ENCODE measurements at places on chromosomes 6 and 20.

GRCh38 chr6:34154668-34155447, 9.0 kb upstream of the GRM4 start:
- peak; percentile 79 for DNase-seq

DNA sequence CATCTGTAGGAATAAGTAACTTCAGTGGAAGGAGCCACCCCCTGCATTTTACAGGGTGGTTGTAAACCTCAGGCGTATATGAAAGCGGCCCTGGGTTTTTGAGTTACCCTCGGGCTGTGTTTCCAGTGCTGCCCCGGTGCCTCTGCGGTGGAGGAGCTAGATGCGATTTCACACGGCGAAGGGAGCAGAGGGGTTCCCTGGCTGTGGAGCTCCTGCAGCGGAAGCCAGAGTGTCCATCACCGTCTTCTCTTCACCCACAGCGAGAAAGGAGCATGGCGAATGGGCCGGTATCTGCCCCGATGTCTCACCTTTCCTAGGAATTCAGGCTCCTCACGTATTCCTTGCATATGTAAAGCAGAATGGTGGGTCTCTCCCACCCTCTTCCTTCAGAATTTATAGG, 253.6 kb downstream of the THBS2 start:
- DNase-seq: no peak

- DNase-seq: peak; percentile 68
Observed at GRCh38 chr6:36599791-36600209, 5.6 kb downstream of the SRSF3 start.

- no peak for DNase-seq
Observed at GRCh38 chr6:2132916-2133315, 112.5 kb downstream of the GMDS start.

GRCh38 chr6:30887901-30888815, 3.8 kb downstream of the DDR1 start:
- no peak for DNase-seq

GRCh38 chr6:127120023-127120786, 1.7 kb downstream of the RSPO3 start:
- DNase-seq: peak; percentile 1

DNA sequence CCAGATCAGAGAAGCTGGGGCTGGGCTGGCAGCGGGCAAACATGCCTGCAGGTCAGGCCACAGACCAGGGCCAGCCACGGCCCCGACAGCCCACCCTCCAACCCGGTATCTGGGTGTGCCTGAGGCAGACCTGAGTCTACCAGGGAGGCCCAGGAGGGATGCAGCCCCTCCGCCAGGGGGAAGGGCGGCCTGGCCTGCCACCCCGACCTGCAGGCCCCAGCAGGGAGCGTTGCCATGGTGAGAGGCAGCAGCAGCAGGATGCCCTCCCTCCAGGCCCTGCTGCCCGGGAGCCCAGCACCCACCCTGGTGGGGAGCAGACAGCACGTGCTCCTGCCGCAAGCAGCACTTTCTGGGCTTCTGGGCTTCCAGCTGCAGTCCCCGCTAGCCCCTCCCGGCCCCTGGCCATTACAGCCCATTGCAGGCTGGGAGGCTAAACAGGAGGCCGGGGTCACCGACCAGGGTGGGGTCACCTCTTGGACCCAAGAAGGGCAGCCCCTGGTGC, 3.8 kb upstream of the EEF1A2 start:
- no peak for DNase-seq

GRCh38 chr6:85135376-85136094, 314.3 kb upstream of the NT5E start:
- DNase-seq: no peak

- DNase-seq: no peak
Observed at GRCh38 chr6:6889601-6890000, 218.2 kb upstream of the RREB1 start.

DNA sequence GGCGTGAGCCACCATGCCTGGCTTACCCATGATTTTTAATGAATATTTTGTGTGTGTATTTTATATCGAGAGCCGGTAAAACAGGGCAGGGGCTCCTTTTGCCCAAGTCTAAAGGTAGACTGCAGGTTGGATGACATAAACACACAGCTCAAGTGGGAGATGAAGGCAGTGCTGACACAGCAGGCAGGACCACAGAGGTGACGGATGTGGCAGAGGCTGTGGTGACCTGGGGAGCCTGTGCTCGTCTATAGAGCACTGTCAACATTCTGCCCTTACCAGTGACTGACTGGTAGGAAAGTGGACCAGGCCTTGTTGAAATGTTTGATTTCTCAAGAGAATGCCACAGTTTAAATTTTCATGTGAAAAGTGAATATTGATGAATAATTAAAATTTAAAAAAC, 137.5 kb downstream of the ZFP64 start:
- no peak for DNase-seq

- DNase-seq: no peak
Observed at GRCh38 chr6:52065621-52066020, 21.8 kb downstream of the PKHD1 start.

- DNase-seq: no peak
Observed at GRCh38 chr6:25685251-25685650, 33.2 kb downstream of the SCGN start.

DNA sequence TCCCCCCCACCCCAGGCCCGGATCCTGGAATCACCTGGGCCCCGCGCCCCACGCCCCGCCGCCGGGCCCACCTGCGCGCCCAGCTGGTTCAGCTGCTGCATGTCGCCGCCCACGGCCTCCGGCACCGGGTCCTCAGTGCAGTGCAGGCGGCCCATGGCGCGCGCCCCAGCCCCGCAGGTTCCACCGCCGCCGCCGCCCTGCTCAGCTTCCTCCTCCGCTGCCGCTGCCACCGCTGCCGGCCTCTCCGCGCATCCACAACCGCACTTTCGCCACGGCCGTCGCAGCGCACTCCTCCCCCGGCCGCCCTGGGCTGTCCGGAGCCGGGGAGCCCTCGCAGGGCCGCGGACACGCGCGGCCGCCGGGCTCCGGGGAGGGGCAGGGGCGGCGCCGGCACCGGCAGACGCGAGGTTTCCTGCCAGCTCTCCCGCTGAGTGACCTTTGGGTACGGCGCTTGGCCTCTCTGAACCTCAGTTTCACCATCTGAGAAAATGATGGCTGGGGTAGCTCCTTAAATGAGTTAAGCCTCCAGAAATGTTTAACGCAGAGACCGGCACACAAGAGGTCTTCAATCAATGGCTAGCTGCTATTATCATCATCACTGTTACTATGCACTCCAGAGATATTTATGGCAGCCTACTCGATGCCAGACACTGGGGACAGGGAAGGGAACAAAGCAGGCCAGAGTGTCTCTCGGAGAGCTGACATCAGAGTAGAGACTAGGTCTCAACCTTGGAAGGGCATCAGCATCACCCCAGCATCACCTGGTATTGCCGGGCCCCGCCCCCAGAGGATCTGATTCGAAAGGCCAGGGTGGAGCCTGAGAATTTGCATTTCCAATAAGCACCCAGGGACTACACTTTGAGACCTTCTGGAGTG, at the start of gene COMMD7:
COMMD7 (minus strand) TSS at position 231 of the 876 bp plus-strand sequence; CDS start at position 155, 76 bp downstream.
- DNase-seq: peak; percentile 79

DNA sequence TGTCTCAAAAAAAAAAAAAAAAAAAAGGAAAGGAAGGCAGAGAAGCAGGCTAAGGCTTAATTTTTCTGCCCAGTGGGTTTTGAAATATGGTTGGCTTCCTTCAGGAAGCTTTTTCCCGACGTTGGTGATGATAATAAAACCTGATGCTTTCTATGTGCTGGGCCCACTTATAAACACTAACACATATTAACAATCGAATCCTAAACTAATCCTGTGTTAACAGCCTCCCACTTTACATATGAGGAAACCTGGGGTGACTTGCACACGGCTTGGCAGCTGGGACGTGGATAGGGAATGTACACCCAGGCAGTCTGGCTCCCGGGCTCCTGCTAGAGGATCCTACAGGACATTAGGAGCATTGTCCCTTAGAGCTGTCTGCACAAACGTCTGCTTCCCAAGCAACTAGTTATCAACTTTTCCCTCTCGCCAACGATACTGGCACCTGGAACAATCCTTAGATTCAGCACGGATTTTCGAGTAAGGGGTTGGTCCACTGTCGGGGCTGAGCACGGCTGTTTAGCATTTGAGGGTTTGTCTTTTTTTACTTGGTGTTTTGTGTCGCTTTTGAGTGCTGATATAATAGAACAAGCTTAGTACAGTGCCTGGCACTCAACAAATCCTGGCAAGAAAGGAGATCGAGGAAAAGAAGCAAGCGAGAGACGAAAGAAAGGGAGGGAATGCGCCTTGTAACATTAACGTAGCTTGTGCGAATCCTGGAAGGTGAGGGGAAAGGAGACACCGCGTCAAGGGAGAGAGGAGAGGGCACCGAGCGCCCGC, 622 bp upstream of the KIZ start:
- no peak for DNase-seq

- DNase-seq: no peak
Observed at GRCh38 chr6:157492249-157492648, 111.3 kb downstream of the ZDHHC14 start.

DNA sequence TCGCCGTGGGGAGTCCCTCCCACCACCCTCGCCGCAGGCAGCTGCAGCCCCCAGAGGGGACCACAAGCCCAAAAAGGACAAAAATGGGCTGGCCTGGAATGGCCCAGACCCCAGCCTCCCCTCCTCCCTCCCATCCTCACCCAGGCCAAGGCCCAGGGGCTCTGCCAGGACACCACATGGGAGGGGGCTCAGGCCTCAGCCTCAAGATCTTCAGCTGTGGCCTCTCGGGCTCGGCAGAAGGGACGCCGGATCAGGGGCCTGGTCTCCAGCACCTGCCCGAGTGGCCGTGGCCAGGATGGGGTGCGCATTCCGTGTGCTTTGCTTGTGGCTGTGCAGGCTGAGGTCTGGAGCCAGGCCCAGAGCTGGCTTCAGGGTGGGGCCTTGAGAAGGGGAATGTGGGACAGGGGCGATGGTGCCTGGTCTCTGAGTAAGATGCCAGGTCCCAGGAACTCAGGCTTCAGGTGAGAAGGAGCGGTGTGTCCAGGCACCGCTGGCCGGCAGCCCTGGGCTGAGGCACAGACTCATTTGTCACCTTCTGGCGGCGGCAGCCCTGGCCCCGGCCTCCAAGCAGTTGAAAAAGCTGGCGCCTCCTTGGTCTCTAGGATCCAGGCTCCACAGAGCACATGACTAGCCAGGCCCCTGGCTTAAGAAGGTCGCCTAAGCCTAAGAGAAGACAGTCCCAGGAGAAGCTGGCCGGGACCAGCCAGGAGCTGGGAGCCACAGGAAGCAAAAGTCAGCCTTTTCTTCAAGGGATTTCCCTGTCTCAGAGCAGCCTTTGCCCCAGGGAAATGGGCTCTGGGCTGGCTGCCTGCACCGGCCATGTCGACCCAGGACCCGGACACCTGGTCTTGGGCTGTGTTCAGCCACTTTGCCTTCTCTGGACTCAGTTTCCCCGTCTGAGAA, 35.2 kb upstream of the MRGBP start:
- DNase-seq: no peak

- no peak for DNase-seq
Observed at GRCh38 chr20:316316-317068, 8.9 kb upstream of the SOX12 start.

DNA sequence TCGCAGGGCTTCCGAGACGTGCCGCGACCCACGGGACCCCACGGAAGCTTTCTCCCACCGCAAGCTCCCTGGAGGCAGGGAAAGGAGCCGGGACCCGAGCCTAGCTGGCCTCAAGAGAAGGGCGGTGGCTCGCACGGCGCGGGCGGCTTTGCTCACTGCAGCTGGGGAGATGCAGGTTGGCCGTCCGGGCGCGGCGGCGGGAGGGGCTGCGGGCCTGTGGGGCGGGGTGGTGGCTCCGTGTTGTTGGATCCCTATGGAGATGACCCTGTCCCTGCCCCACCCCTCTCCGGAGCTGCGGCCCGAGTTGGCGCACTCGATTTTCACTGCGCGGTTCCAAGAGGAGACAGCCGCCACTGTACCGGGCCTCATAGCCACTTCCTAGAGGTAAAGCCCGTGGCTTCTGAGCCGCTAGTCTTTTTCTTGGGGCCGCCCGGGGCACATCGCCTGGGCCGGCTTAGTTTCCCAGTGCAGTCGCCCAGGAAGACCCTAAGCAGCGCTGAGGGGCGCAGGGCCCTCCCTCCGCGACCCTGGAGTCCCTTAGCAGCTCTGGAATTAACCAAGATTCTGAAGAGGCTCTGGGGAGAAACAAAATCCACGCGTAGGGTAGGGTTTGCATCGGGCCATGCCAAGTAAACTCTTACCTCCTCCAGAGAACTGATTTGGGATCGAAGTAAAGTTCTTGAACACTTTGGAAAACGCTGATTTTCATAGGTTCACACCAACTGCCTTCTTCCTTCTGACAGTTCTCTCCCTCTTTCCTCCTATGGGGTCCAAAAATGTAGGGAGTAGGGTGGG, at the start of gene ECT2L:
ECT2L (plus strand) TSS at position 279 of the 795 bp plus-strand sequence. CDS start 17,188 bp downstream, outside the sequence.
- DNase-seq: no peak

GRCh38 chr6:160520043-160520904, 143.8 kb downstream of the LPA start:
- DNase-seq: peak; percentile 85

DNA sequence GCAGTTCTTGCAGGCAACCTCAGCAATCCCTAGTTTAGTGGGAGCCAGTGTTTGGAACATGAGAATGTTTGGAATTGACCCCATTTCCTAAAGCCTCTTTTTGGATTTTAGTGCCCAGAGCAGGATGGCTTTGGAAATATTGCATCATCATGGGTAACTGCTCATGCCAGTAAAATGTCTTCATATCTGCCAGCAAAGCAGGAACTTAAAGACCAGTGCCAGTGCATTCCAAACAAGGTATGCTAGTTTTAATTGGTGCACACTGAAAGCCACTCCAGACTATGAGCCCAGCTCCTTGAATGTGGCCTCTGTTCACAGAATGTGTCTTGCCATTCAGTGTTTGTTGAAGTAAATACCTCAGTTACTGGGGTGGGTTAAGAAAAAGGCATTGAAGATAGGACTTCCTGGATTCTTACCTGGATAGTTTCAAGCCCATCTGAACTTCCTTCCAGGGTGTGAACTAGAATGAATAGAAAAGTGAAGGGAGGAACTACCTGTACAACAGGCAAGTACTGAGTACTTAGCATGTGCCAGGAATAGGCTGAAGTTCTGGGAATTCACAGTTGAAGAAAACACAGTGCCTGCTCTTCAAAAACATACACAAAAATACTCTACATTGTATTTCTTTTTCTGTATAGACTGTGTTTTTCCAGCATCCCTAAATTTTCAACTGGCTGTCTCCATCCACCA, 70.5 kb downstream of the COL19A1 start:
- DNase-seq: no peak

GRCh38 chr6:90216072-90216977, 80.3 kb downstream of the BACH2 start:
- peak; percentile 50 for DNase-seq

DNA sequence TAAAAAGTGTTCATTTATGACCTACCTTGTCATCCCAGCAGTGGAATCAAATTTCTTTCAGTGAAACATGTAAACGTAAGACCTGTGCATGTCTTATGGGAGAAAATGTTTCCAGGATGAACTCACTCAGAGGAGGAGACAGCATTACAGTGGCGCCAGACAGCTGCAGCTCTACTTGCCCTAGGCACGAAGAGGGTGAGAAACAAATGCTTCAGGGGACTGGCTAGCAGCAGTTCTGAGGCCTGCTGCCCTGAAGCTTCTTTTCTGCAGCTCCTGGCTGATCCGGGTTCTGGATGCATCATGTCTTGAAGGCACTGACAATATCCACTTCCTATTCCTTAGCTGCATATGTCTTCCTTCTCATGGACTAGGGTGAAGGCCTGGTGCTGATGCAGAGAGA, 120.2 kb downstream of the QRSL1 start:
- no peak for DNase-seq

All from activated naive CD8-positive, alpha-beta T cell treated with anti-CD3 and anti-CD28 coated beads, Interleukin-2, amount 50 U/mL, for 24 hours (primary cell).